Activated CD4-positive, alpha-beta T cell treated with anti-CD3 and anti-CD28 coated beads, Interleukin-2, Interleukin-6, amounts not matched to agents 100 ng/mL and 50 ng/mL, durations not matched to agents 16 hours and 8 hours (primary cell): ENCODE measurements at places on chromosomes 7 and 10.
A peak's percentile ranks its signal among the peaks of the same experiment; 100 is the strongest.

- no peak for DNase-seq
Measured at GRCh38 chr7:34342387-34342786, 315.6 kb upstream of the NPSR1 start.

GRCh38 chr10:42697926-42698325, 59.6 kb upstream of the ZNF33B start:
- no peak for DNase-seq

- DNase-seq: no peak
Measured at GRCh38 chr7:139902436-139903102, 73.5 kb downstream of the TBXAS1 start.

DNA sequence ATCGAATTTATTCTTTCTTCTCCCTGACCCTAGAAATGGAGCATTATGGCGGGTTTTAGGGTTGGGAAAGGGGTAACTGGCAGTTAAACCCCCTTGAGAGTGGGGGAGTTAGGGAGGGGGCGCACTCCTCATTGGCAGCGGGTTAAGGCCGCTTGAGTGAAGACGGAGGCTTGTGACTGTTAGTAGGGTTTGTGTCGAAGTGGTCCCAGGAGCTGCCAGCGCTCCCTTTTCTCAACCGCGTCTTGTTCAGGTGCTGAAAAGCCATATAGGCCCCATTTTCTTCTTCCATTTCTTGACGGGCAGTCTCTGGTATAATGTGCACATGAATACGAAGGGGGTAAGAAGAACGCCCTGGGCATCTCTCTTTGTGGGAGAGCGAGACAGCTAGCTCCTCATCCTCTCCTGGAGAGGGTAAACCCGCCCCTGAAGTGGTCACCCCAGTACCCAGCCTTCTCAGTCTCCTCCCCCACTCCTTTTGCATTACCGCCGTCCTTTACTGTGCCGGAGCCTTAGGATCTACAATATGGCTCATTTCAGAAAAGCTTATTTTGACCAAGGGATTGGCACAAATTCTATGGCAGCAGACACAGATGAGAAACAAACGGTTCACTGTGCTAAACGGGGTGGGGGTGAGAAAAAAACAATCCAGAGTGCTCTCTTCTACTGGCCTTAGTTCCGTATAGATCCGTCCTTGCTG, 836 bp downstream of the KMT2E start:
- peak; percentile 83 for DNase-seq

- DNase-seq: no peak
Measured at GRCh38 chr7:88686468-88687229, 72.9 kb upstream of the ZNF804B start.

GRCh38 chr10:103621783-103622125, 128.2 kb downstream of the NEURL1 start:
- DNase-seq: no peak

DNA sequence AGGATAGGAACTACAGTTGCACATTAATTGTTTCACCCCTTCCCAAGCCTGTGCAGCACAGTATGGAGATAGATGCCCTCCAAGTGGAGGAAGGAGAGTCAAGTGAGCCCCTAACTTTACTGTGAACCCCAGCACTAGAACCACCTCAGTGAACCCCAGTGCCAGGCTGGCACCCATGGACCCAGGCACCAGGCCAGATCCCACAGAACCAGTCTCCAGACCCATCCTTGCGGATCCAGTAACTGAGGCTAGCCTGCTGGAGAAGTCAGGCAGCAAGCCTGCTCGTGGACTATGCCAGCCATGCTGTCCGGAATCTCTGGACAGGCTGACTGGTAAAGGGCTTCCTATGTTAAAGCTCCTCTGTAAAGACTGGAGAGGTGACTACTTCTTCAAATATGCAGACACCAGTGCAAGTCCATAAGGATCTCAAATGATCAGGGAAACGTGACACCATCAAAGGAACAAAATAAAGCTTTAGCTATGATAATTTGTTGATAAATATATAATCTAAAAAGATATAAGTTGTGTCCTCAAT, 27.7 kb downstream of the SHOC2 start:
- no peak for DNase-seq

DNA sequence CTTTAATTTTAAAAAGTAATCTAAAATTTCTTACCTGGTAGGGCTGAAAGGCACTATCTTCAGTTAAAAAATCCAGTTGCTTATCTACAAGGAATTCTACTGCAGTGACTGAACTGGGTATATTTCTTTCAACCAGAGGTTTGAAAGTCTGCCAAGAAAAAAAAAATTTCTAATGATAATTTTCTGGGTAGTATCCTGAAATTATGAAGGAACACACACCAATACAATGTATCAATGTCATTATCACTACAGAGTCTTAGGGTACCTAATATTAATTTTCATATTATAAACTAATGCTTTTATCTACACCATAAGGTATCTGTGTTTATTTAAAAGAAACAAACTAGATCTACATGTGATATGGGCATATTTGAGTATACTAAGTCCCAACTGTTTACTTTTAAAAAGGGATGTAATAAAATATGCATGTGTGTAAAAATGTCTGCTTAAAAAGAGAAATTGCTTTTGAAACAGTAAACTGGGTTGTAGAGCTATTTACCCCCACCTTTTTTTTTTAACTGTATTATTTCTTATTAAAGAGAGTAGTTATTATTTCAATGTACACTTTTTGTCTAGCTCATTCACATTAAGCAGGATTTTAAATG, 131.6 kb downstream of the NRBF2 start:
- DNase-seq: no peak

- no peak for DNase-seq
Measured at GRCh38 chr10:43218951-43219837, 47.7 kb downstream of the RASGEF1A start.

GRCh38 chr7:74598558-74598957, 59.0 kb upstream of the GTF2I start:
- DNase-seq: no peak
